ENCODE measurements at places on chromosomes 1 and 21. TPM values are rescaled to one million over a fixed set of nuclear protein-coding genes. Genes with fewer than 3 reads are reported as not detected.

DNA sequence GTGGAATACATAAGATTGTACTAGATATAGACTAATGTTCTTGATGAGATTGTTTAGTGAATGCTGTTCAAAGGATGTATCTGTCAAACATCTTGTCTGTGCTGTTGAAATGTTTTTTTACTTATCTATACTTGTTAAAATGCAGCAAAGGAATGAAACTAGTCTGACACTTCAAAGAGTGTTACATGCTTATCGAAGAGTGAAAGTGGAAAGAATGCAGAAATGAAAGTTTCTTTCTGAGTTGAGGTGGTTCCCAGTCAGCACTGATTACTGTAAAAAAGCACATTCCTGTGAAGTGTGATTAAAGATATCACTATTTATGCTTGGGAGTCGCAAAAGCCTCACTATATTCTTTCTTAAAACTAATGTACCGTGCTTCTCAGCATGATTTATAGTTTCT is 1225.2 kb downstream of the NCAM2 start:
- DNase-seq = no peak

- DNase-seq = no peak
These were observed 54.2 kb downstream of the WDR64 start for GRCh38 chr1:241706257-241706656.

DNA sequence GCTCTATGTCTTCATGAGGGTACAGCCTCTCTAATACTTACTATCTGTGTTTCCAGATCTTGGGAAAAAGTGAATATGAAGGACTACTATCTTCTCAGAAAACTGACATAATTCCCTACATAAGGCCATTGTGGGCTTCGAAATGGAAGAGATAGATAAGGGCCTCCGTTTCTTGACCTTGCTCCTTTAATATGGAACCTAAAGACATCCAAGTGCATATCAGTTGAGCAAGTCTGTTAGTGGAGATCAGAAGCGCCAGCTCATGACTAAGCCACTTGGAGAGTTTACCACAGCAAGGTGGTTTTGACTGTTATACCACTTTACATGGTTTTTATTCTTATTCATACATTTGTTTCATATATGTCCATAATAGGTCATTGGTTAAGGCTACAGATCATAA is 35.3 kb upstream of the FCER1A start:
- DNase-seq = no peak

GRCh38 chr21:27595716-27596115 is 628.8 kb upstream of the ADAMTS5 start:
- DNase-seq = no peak

Gene TMEM54
- total RNA-seq = 4.8 TPM

Gene FCRL4
- not detected for total RNA-seq

DNA sequence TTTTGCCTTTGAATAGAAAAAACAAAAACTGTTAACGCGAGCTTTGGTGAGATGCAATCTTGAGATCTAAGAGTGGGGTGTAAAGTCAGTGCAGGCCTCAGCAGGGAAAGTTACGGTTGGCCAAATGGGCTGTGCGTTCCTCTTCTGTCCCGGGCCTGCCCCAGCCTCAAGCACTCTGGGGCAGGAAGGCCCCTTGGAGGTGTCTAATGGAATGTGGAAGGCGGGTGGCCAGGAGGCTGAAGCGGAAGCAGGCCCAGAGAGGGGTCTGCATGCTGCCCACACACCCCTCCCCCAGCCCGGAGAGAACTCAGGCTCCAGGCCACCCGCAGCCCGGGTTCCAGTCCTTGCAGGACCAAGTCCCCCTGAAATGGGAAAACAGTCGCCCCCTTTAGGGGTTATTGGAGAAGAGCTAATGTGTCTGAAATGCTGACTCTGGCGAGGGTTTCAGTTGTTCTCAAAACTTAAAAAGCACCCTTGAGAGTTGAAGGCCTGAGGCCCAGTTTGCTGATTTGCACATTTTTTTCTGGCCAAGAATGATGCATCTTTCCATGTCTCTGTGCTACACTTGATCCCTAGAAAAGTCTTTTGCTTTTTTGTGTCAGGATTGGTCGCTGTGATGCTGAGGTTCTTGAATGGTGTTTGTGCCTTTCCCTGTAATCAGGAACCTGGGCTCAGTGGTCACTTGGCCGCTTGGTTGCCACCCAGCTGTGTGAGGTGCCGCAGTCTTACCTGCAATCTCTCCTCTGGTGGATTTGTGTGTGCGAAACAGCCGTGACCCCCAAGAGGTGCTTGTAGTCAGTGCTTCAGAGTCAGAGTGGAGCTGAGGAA is 2.0 kb downstream of the COL18A1 start:
- peak; percentile 53 for DNase-seq

DNA sequence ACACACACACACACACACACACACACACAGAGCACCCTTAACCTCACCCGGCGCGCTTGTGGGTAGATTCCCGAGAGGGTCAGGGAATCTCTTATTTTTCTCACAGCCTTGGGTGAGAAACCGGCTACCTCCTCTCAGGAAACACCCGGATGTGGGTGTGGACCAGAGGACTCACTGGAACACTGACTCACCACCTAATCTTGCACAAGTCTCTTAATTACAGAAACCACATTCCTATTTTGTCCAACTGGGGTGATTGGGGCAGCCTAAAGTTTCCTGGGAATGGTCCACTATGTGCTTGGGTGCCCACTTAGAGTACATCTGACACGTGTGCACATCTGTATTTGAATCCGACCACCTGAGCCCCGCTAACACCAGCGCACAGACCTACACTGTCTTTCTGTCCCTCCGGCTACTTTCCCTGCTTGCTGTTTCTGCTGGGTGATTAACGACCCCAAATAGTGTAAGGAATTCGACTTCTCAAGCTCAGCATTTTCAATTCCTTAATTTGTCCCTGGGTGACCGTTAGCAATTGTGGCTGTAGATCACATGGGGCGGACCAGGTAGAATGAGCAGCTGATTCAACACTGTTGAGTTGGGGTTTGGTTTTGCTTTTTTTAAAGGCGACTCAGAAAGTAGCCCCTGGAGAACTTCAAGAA is 14.0 kb upstream of the TBX15 start:
- DNase-seq = no peak

- no peak for DNase-seq
These were observed 2.5 kb upstream of the OLIG1 start for GRCh38 chr21:33067457-33067856.

Gene LAD1
- 12.2 TPM for total RNA-seq

- DNase-seq = no peak
These were observed 3.0 kb downstream of the SWT1 start for GRCh38 chr1:185159966-185160365.

- DNase-seq = no peak
These were observed 544.9 kb downstream of the KCNT2 start for GRCh38 chr1:196063294-196063693.

DNA sequence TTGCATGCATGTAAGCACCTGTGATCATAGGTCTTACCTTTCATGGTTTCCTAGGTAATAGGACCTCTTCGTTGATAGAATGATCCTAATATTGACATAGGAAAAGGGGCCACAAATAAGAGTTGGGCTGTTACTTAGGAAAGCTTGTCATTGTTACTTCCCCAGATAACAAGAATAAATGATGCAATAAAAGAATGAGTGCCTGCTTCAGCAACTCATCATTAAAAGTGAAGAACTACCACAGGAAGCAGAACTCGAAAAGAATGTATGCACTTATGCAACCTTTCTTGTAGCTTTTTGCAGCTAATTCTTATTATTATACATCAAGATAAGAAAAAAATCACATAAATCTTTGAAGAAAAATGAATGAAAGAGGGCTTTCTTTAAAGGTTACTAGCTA is 548.6 kb downstream of the LTN1 start:
- DNase-seq = no peak

DNA sequence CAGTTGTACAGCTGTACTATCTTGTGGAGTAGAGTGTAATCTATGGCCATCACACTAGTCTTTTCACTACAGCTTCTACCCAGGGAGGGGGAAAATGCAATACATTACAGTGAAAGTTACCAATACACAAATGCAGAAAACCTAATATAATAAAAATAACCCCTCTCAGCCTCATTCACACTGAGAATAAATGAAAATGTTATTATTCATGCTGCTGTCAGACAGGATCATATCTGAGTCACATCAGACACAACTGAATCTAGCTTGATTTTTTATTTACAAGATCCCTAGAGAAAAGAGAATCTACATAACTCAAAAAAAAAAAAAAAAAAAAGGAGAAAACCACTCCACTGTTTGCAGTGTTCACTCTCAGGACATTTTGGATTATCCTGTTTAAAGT is 293.9 kb upstream of the ESRRG start:
- no peak for DNase-seq

- DNase-seq = no peak
These were observed 335.2 kb downstream of the HHAT start for GRCh38 chr1:210663730-210664573.

DNA sequence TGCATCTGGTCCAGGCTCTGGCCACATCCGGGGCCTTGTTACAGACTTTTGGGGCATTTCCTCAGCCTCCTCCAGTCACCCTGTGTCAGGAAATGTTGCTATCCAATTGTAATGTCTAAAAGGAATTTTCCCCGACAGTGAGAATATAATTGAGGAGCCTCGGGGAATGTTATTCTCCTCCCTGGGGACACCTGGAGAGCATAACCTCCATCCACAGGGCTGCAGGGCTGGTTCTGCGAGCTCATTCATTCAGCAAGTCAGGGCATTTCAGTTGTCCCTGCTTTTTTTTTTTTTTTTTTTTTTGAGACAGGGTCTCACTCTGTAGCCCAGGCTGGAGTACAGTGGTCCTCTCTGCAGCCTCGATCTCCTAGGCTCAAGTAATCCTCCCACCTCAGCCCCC is 72.6 kb downstream of the MDM4 start:
- DNase-seq = no peak

Gene SERPINC1
- 1,767 TPM for total RNA-seq

- DNase-seq = no peak
These were observed 79.4 kb downstream of the FCRL5 start for GRCh38 chr1:157472959-157473358.

- peak; percentile 44 for DNase-seq
These were observed at the start of gene ASAP3 for GRCh38 chr1:23483321-23484252. Gene ASAP3, minus strand, starts transcription at chr1:23484179. Its CDS starts 46 bp downstream, at chr1:23484133.

Gene ST6GALNAC5
- not detected for total RNA-seq

GRCh38 chr1:6245869-6246496 is 2.0 kb downstream of the HES3 start:
- DNase-seq = no peak

Gene ORC1
- total RNA-seq = 0.35 TPM

DNA sequence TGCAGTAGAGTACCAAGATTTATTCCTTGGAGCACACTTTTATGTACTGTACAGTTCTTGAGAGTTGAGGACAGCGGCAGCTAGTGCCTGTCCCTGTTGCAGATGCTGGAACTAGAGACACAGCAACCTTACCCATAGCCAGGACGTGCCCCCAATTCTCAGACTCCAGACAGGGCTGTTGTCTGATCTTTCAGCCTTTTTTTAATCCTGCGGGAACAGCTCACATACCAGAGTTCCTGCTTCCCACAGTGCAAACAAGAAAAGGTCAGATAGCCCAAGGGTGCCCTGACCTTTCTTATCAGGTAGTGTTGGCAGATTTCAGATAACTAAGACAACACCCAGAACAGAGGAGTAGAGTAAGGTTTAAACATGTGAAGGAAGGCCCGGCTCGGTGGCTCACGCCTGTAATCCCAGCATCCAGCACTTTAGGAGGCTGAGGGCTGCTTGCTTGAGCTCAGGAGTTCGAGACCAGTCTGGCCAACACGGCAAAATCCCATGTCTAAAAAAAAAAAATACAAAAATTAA is 78.5 kb downstream of the DOP1B start:
- peak; percentile 56 for DNase-seq

DNA sequence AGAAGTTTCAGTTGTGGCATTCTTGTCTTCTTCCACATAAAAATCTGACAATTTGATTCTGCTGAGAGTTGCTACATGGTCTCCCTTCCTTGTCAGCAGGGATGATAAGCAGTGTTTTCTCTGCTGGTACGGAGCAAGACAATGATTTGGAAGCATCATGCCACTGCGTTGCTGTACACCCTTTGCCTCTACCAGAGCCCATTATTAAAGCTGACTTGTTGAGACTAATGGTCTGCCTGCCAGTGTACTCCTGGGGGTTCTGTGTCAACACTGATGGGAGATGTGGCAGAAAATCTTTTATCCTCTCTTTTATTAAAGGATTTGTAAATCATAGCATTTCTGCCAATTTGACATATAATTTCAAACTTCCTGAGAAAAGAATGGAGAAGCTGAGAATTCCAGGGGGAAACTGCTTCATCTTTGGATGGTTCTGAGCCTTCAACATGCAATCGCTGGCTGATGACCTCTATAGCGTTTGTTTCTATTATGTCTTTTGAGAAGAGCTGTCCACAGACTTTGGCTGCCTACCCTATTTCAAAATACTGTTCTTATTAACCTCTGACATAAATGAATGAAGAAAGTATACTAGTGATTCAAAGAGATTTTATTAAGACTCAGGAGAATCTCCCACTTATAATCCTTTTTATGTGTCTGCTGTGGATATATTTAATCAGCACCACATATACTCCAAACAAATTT is 47.9 kb upstream of the DYNLT5 start:
- no peak for DNase-seq

DNA sequence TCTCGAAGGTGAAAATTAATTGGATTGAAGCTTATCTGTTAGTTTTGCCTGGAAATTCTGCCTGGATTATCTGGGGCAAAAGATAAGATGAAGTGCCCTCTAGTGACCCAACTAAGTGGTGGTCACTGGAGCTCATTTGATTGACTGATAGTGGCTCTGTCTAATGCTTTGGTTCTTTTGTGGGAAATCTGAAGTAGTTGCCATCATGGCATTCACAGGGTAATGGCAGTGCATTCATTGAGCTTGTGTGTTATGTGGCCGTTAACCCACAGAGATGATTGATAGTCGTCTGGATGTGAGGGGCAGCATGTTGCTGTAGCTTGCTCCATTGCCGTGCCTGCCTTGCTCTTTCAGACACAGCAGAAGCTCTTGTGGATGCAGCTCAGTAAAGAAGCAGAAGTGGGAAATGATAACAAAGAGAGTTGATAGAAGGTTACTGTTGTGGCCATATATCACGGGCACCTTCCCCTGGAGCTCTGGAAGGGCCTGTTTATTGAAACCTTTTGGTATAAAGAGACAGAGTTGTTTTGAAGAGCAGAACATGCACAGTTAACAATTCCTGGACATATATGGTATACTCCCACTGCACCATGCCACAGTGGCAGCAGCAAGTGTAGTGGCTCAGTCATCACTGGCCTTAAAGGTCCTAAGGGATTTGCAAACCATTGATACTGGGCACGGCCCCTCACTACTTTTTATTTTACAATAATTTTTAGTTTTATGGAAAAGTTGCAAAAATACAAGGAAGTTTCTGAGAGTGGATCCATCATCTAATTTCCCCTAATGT is 42.0 kb downstream of the CXADR start:
- no peak for DNase-seq

Data from right lobe of liver (tissue), 6 donors.